ENCODE measurements at places on chromosomes 13 and 19.

DNA sequence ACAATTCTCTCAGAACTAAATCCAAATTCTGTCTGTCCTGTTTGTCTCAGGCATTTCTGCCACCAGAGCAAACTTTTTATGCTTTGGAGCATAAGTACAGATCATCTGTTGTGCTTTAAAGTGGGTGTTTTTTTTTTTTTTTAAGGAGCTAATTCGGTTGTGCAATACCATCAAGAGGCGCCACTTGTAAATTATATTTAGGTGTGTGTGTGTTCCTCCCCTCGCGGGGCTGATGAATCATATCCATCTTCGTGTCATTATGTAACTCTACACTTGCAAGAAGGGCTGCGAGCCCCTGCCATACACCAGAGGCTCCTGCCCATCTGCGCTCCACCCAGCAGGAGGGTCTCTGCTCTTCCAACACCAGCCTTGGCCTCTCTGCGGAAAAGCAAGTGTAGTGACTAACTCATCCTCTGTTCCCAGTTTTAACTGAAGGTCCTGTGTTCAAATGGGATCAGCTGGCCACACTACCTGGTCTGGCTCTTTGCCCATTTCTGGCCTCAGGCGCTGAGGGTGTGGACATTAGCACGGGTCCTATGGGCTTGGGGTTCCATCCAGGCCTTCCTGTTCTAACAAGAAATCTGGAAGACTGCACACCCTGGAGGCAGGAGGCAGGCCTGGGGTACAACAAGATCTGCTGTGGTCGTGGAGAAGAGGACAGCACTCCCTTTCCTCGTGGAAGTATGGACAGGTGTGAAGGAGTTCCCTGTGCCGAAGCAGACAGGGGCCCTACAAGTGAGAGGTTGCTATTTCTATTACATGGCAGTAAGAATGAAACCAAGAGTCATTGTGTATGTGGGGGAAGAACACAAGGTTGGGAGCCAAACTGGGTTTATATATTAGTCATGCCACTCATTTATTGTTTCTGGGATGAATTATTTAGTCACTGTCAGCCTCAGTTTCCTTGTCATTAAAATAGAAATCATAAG, 96.1 kb upstream of the MBNL2 start:
- DNase-seq, result no peak

DNA sequence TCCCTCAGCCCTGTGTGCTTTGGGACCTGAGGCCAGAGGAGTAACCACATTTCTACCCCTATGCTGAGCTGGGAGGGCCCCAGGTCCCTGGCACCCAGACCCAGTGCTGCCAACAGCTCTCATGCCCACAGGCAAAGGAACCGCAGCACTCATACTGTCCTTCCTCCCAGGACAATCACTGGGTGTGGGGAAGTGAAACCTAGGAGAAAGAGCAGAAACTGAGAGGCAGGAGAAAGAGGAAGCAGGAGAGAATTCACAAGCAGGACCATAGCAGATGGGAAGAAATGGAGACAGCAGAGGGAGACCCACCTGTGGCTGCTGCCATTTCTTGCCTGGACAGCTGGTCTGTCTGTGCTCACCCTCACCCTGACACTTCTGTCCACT, 18.9 kb downstream of the CCDC97 start:
- no peak for DNase-seq

- no peak for DNase-seq
Measured at GRCh38 chr19:8423817-8424223, 10.7 kb downstream of the MARCHF2 start.

DNA sequence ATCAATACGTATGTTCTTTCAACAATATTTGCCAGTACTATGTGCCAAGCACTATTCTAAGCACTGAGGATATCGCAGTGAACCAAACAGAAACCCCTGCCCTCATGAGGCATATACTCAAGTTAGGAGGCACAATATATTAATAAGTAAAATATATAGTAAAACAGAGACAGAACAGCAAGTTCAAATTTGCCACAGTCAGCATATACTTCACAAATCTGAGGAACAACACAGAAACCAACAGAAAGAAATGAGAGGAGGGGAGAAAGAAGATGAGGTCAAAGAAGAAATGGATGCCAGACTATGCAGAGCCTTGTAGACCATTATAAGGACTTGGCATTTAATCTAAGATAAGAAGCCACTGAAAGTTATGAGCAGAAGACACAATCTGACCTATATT, 59.9 kb downstream of the KATNAL1 start:
- no peak for DNase-seq

- no peak for DNase-seq
Measured at GRCh38 chr13:106373989-106374572, 161.4 kb downstream of the EFNB2 start.

- DNase-seq, result no peak
Measured at GRCh38 chr13:26989261-26989956, 182.2 kb downstream of the USP12 start.

DNA sequence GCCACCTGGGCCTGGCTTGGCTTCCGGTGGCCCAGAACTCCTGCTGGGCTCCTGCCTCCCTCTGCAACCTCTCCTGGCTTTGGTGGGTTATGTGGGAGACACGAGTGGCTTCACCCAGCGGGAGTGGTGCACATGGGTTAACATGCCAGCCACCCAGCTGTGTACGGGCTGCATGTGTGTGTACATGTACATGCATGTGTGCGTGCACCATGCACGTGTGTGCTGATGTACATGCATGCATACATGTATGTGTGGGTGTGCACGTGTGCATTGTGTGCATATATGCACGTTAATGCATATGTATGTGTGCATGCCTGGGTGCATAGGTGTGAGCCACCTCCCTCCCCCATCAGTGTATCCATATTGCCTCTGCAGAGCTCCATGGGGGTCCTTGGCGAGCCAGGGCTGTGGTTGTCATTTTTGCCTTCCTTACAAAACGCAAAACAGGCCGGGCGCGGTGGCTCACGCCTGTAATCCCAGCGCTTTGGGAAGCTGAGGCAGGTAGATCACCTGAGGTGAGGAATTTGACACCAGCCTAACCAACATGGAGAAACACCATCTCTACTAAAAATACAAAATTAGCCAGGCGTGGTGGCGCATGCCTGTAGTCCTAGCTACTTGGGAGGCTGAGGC, 12.5 kb downstream of the GNA11 start:
- no peak for DNase-seq

DNA sequence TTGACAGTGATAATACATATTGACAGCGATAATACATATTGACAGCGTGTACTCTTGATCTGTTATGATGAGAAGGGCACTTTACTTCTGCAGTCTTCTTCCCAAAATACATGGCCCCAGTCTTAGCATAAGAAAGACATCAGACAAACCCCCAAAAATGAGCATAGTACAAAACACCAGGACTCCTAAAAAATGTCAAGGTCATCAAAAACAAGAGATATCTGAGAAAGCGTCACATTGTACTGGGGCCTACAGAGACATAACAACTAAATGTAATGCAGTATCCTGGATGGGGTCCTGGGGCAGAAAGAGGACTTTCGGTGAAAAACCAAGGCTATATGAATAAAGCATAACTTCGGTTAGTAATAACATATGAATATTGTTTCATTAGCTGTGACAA, 731.5 kb upstream of the SGCG start:
- DNase-seq, result no peak

DNA sequence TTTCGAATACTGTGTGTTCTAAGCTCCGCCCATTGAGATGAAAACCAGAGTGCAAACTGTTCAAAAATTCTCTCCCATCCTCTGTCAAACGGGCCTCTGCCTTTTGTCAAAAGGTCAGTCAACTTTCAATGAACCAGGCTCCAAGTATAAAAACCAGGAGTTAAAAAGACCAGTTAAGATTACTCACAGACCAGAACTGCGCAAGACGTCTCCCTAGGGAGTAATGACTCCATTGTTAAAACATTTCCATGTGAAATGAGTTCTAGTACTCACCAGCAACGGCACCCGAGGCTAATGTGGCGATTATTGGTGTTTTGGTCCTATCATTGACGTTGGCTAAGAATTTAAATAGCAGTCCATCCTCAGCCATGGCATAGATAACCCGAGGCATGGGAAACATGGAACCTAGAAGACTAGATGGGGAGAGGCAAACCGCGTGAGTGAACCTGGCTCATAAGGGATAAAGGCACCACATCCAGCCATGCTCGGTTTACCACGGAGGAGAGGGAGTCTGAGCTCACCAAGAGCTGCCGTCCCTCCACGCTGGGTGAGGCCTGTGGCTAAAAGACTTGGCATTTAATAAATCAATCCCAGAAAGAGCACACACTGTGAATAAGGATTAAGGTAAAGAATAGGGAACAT, 73.3 kb downstream of the SLC7A1 start:
- no peak for DNase-seq

- no peak for DNase-seq
Measured at GRCh38 chr13:75861786-75862185, 225.7 kb downstream of the LMO7 start.

GRCh38 chr13:109113427-109113826, 484.0 kb downstream of the MYO16 start:
- DNase-seq, result no peak

GRCh38 chr13:79346300-79346914, 59.6 kb downstream of the RBM26 start:
- no peak for DNase-seq

DNA sequence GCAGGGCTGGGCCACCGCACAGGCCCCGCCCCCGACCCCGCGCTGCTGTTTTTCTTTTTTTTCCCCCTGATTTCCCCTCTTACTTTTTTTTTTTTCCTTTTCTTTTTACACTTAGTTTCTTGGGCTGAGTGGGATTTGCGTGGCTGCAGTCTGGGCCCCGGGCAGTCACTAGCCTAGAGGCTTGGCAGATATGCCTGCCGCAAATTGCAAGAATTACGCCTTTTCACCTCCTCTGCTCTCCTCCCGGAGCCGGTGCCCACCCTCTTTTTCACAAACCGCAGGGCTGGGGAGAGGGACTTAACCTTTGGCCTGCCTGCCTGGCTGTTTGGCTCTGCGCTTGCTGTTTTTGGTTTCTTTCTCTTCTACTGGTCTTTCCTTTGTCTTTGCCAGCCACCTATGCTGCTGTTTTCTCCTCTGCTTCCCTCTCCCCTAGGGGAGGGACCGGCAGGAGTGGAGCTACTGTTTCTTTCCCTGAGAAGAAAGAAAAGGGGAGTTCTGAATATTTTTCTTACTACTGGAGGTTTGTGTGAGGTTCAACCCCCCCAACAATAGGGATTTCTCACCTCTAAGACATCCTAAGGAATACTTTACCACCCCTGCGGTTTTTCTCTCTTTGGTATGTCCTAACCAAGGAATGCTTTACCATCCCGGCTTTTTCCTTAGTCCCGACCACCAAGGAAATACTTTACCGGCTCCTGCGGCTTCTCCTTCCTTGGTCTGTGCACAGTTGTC, 11.0 kb downstream of the ZNF552 start:
- no peak for DNase-seq

- DNase-seq, result no peak
Measured at GRCh38 chr13:33194820-33195692, 90.5 kb downstream of the STARD13 start.

DNA sequence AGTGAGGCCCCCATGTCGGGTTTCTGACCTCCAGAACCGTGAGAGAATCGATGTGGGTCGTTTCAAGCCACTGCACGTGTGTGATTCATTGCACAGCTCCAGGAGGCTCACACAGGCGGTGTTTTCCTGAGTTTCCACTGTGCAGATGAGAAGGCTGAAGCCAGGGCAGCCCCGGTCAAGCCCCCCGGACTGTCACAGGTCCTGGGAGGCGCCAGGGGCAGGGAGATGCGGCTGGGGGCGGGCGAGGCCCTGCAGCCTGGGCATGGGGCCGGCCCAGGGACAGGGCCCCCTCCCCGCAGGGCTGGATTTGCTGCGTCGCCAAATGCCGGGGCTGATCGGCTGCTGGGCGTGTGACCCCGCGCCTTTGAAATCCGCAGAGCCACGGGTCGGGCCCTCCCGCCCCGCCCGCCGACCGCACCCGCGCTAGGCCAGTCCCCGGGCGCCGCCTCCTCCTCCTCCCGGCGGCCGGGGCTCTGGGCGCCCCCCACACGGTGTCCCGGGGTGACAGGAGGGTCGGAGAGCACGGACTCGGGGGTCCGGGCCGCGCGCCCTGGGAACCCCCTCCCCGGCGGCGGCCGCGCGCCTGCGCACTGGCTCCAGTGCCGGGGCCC, 9.9 kb upstream of the MKNK2 start:
- DNase-seq, result no peak

DNA sequence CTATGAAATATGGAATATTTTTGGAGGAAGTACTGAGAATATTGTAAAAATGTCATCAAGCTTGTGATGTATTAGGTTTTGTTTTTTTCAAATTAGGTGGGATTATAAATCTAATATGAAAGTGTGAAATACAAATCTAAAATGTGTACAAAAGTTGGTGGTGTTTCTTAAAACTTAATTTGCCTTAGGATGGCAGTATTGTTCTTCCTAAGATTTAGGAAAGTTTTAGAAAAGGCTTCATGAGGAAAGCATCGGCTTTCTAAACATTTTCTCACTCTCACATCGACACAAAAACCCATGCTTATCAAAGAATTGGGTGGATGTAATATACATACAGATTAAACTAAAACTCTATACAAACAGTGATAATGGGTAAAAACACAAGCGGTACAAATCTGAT, 972.0 kb upstream of the PCDH20 start:
- no peak for DNase-seq

GRCh38 chr13:44311011-44311780, 62.4 kb upstream of the SERP2 start:
- DNase-seq, result no peak

- no peak for DNase-seq
Measured at GRCh38 chr19:38055010-38055409, 148.0 kb downstream of the SIPA1L3 start.

GRCh38 chr19:34452723-34453122, 24.5 kb downstream of the UBA2 start:
- DNase-seq, result no peak

DNA sequence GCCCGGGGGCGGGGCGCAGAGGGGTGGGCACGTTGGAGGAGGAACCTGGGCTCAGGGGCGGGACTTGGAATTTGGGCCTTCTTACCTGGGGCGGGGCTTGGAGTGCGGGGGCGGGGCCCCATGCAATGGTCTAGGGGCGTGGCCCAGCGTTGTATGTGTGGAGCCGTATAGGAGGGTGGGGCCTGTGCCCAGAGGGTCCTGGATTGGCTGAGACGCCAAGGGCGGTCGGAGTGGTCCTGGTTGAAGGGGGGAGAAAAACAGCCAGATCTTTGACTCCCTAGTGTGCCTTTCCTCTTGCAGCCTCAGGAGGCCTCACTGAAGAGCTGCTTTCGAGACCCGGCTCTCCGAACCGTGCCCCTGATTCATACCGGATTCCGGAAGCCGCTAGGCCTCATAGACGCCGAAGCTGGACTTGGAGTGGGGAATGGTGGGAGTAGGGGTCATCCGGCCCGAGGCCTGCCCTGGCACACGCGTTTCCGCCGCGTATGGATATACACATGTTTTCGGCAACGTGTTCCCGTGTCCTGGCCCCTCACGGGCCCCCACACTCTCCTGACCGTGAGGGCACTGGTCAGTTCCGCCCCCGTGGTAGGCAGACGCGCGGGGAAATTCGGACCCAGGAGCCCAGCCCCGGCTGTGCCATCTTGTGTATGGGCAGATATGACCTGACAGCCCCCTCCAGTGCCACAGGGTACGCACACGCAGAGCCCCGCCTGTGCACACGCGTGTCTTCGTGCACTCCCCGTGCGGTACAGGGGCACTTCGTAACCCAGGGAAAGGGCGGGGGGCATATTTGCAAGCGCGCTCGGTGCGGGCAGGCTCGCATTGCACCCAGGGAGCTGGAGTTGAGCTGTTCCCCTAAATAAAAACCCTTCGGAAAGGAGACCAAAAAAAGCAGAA, 661 bp upstream of the PRR12 start:
- DNase-seq, result peak; percentile 89

GRCh38 chr13:66981912-66982311, 248.2 kb downstream of the PCDH9 start:
- no peak for DNase-seq

Data from T-cell (primary cell).